ENCODE measurements at places on chromosomes 13 and 19.

DNA sequence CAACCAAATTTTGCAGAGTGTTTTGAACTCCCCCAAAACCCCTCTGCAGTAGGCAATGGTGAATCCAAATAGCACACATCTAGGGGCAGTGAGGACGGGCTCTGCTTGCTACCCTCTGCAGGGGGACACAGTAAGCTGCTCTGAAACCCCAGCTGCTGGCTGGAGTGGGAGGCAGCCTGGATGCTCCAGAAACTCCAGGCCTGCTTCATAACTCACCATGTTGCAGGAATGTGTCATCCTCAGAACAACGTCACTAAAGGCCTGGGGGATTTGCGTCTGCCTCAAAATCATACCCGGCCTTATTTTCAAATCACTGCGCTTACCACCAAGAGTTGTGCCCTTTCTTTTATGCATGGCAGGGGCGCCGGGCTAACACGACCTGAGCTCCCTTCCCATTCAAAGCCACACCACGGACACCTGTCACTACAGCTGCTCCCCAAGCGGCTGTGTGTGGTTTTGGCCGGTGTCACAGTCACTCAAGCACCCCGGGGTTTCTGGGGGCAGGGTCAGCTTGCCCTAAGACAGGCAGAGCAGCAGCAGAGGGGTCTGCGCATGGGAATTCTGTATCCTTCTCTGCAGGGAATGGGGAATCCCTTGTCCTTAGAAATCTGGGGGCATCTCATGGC lies 93.9 kb downstream of the TSHZ3 start:
- DNase-seq, result no peak

GRCh38 chr19:48196321-48196763 lies 25.9 kb downstream of the ZSWIM9 start:
- DNase-seq, result no peak

DNA sequence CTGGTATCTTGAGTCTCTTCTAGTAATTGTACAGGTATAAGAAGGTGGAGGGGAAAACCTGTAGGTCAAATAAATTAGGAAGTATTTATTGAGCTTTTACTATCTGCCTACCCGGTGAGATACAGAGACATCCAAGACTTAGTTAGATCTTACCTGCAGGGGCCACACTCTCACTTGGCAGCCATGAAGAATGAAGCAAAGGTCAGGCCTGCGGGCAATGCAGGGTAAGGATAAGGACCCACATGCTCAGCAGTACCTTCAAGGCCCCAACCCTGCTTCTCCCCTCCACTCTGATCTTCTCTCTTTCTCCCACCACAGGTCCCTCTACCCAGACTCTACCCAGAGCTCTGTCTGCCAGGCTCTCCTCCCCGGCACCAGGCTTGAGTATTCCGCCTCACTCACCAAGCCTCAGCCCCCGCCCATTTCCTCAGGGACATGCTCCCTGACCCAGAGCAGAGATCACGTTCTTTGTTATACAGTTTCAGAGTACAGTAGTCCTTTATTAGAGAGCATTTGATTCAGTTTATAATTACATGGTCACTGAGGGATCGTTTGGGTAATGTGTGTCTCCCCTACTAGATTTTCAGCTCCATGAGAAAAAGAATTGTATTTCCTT lies 18.9 kb upstream of the CLDN10 start:
- DNase-seq, result no peak

- DNase-seq, result no peak
These were observed 234.8 kb downstream of the DACH1 start for GRCh38 chr13:71632206-71632605.

DNA sequence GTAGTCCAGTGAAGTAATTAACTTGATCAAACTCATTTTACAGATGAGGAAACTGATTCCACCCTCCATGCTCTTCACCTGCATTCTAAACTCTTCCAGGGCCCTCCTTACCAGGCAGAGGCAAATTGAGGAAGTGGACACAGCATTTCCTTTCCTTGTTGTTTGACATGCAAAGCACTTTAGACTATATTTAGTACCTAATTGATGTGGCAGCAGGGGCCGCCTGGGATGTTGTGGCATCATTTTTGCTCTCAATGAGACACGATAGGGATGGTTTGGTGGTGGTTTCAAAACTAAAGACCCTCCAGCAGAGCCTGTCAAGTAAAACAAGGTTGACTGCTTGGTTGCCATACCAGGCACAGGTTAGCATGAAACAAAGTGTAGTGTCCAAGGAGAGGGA lies 7.9 kb downstream of the SIPA1L3 start:
- no peak for DNase-seq

DNA sequence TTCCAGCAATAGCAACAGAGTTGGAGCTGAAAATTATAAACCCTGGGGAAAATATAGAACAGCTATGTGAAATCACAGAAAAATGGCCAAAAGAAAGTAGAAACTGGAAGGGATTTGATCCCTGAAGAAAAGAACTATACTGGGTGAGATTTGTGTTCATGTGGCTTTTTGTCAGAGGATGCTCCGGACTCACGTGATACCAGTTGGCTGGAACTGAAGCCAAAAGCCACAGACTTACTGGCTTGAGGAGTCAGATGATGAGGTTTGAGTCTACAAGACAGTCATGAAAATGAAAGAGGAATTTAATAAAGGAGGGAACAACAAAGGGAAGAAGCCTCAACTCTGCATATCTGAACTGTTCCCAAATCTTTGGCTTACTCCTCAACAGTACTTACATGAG lies 427.1 kb downstream of the GPC5 start:
- no peak for DNase-seq

DNA sequence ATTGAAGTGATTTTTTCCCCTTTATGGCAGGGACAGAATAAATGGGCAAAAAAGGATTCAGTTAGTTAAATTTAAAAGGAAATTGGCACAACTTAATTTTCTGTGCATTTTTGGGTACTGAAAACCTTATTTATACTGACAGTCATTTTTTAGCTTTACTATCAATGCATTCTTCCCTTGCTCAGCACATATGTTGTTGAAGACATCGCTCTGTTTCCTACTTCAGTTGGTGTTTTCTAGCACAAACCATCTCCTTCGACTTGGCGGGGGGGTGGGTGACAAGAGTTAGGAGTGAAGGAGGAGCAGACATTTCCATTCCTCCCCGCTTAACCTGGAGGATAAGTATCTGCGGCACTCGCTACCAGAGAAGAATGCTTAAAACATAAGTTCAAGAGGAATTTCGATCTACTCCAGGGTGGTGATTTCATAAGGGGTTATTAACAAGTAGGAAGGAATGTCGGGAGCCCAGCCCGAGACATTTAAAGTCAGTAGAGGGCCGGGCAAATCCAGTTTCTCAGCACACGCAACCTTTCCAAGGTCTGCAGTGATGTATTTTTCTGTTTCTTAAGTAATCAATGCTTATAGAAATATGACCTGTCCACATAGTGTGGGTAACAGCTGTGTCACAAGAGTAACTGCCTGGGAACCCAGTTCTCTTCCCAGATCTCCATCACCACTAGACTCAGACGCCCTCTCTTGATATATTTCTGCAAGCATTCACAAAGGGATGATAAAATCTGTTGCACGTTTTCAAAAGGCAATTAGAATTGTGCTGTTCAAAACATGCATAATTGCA lies 525.8 kb downstream of the MYO16 start:
- no peak for DNase-seq

DNA sequence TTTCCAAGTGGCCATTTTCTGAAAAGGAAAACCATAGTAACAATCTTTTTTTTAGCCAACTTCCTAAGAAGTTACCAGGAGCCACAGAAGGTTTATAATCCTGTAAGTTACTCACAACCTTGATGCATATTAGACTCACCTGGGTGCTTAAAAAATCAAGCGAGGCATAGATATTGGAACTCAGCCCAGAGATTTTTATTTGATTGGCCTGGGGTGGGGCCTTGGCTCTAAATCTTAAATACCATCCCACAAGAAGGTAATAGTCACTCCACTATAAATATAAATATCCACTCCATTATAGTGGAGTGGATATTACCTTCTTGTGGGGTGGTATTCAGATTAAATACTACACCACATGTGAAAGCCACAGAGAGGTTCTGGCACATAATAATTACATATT lies 429.6 kb downstream of the RFC3 start:
- DNase-seq, result no peak

DNA sequence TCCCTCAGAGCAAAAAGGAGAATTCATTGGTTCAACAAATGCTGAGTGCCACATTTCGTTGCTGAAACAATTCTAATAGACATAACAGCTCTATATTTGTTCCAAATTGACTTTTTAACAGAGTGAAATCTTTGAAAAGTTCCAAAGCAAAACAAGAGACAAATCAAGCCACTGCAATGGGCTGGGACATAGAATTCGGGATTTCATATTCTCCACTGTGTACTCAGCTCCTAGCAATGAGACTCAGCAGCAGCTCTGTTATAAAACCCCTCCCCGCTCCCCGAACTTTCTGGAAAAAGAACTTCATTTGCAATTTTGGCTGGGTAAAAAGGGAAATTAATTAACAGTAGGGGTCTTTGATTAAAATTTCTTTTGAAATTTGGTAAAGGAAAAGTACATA lies 11.3 kb downstream of the RFX2 start:
- DNase-seq, result no peak

DNA sequence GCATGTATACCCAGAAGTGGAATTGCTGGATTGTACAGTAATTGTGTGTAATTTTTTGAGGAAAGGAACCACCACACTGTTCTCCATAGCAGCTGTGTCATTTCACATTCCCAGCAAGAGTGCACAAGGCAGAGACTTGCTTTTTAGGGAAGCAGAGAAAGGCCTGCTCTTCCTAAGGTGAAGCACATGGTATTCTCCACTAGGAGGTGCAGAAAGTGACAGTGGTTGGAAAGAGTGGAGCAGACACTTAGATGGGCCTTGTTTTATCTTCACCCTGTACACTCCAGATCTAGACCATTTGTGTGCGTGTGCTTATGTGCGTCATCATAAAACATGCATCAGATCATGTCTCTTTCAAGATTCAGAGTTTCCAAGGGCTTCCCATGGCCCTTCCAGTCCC lies 35.0 kb downstream of the FAM124A start:
- no peak for DNase-seq

DNA sequence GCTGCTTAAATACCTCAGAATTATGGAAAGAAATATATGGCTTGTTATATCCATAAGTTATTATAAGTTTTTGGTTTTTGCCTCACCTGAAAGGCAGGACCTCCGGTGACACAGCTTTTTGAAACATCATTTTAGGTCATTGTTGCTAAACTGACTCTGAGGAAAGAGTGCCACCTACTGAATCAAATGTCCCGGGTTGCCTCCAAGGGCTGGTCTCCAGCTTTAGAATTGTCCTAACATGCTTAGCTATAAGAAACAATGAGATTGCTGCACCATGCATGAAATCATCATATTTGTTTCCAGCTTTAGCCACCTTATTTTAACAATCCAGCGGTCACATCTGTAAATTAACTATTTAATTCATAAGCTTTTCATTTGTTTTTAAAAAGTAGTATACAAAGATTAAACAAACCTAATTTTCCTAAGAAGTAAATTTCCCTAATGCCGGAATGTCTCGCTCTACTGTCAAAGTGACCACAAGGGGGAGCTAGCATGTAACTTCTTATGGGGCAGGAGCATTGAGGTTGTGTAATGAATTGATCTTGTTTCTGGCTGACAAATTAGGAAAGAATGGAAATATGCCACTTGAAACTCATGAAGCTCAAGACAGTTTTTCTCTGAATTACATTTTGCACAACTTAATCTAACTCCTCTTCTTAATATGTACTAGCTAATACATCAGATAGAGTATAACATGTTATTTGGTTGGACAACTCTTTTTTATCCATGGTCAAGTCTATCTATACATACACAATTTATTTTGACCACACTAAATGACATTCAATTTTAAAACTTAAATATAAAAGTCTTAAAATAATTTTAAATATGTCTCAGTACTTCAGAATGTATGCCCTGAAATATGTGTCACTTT lies 6.7 kb upstream of the PCDH17 start:
- no peak for DNase-seq

DNA sequence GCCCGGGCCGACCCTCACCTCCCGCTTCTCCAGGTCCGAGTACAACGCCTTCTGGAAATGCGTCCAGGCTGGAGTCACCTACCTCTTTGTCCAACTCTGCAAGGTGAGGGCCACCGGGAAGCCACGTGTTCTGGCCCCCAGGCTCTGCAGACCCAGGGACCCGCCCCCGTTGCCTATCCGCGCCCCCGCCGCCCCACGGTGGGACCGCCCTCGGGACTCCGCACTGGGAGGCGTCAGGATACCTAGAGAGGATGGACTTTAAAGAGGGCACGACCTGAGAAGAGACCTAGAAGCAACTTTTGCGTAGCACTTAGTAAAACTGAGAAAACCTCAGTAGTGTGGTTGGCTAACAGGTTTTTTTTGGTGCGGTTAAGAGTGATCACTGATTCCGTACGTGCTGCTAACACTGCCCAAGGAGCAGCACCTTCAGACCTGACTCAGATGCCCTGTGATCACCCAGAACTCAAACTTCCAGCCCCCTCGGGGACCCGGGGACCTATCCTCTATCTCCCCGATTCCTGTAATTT lies 492 bp downstream of the TMEM147 start:
- DNase-seq, result no peak

DNA sequence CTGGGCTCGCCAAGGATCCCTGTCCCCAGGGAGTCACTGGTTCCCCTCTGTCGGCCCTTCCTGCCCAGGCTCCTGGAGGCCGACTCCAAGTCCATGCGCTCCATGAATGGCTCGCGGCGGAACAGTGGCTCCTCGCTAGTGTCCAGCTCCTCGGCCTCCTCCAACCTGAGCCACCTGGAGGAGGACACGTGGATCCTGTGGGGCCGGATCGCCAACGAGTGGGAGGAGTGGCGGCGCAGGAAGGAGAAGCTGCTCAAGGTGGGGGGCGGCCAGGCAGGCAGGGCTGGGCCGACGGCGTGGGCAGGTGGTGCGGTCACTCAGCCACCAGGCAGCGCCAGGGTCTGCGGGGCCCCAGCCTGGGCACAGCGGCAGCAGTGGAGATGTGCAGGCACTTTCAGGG lies 17.6 kb downstream of the EVI5L start:
- no peak for DNase-seq

DNA sequence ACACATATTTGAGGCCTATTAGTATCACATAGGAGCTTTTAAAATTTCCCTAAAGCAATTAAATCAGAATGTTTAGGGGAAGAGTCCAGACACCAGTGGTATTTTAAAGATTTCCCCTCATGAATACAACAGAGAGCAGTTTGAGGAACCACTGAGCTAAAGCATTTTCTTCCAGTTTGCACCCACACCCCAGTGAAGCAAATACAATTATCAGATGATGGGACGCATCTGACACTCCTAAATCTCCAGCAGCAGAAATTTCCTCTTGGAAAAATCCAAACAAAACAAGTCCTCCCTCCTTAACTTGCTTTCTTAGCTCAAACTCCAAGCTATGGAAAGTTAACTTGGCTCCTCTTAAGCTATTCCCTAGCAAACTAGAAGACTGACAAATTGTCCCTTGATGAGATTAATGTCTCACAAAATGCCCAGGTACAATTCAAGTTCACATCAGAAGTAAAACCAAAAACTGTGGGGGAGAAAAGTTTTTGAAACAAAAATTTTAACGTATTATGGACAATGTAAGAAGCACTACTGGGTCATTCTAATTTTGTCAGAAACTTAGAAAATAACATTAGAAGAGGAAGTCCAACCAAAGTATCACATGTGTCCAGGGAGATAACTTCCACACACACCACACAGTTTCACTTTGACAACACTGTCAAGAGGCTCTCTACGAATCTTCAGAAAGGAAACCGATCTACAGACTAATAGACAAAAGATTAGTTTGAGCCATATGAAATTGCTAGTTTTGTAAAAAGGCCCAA lies 74.1 kb downstream of the ABCC4 start:
- DNase-seq, result no peak

- DNase-seq, result no peak
These were observed 116.7 kb downstream of the COL4A2 start for GRCh38 chr13:110423689-110424302.

- DNase-seq, result no peak
These were observed 8.4 kb downstream of the TRAPPC6A start for GRCh38 chr19:45169602-45170001.
